Stimulated activated CD8-positive, alpha-beta memory T cell treated with anti-CD3 and anti-CD28 coated beads, Interleukin-12 subunit alpha, Interleukin-12 subunit beta, amount 100 ng/mL, for 4 hours (primary cell): ENCODE measurements at places on chromosomes 16 and 17.

GRCh38 chr16:53998024-53998810 lies 288.4 kb downstream of the IRX3 start:
- DNase-seq = no peak

GRCh38 chr16:81971853-81972252 lies 39.4 kb downstream of the SDR42E1 start:
- DNase-seq = no peak

DNA sequence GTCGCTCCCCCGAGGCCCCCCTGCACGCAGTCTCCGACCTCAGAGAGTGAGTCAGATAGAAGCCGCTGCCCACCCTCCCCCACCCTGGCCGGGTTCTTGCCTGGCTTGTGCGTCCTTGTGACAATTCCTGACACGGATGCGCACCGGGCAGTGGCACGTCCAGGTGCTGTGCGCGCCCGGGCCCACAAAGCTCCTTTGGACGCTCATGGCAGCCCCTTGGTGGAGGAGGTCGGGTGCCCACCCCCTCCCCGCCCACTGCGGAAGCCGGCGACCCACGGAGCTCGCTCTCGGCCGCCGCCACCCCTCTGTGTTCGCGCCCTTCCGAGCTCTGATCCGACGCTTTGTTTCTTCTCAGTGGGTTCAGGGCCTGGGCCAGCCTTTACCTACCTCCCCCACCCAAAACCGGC lies 662 bp upstream of the TUBB3 start:
- DNase-seq = no peak

- no peak for DNase-seq
These were observed 115.9 kb upstream of the TNRC6C start for GRCh38 chr17:77842528-77843147.

DNA sequence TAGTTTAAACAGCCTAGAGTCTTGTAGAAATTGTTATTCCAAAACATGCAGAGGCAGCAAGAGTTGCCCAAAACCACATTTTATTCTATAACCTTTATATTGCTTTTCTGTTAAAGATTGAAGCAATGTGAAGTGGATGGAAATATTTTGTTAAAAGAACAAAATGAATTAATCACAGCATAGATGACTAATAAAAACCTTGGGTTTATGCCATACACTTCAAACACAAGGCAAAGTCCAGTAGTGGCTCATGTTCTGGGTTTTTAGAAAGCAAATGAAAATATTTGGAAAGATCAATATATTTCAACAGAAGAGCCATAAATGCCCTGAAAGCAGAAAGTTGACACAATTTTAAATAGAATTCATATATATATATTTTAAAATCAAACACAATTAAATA lies 36.7 kb upstream of the ULK2 start:
- no peak for DNase-seq

- DNase-seq = no peak
These were observed 22.1 kb downstream of the SOX8 start for GRCh38 chr16:1003391-1004347.

- no peak for DNase-seq
These were observed 522 bp downstream of the NAGS start for GRCh38 chr17:44004761-44005526.

DNA sequence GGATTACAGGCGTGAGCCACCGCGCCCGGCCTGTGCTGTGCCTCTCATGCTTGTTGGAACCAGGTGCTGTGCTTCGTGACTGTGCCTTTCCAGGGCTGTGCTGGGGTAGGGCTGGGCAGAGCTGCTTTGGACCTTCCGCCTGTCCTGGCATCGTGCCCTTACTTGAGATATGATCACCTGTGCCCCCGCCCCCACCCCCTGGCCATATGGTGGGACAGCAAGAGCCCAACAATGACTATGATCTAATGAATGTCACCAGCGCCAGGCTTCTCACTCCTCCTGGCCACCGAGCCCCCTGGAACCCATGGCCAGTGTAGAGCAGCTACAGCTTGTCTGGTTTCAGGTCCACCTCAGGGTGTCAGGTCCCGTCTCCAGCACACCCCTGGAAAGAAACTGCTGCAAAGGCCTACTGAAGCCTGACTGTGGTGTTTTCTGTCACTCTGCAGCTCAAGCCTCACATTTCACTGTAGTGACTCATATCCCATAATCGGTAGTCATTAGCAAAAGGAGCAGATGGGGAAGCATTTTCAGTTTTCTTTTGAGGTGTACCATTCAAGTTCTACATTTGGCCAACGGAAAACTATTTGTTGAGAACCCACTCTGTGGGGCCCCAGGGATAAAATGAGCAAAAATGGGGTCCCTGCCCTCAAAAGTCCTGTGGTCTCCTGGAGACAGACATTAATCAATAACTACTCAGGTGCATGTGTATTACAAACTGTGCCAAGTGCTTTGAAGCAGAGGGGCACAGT lies 22.1 kb downstream of the FCSK start:
- no peak for DNase-seq

DNA sequence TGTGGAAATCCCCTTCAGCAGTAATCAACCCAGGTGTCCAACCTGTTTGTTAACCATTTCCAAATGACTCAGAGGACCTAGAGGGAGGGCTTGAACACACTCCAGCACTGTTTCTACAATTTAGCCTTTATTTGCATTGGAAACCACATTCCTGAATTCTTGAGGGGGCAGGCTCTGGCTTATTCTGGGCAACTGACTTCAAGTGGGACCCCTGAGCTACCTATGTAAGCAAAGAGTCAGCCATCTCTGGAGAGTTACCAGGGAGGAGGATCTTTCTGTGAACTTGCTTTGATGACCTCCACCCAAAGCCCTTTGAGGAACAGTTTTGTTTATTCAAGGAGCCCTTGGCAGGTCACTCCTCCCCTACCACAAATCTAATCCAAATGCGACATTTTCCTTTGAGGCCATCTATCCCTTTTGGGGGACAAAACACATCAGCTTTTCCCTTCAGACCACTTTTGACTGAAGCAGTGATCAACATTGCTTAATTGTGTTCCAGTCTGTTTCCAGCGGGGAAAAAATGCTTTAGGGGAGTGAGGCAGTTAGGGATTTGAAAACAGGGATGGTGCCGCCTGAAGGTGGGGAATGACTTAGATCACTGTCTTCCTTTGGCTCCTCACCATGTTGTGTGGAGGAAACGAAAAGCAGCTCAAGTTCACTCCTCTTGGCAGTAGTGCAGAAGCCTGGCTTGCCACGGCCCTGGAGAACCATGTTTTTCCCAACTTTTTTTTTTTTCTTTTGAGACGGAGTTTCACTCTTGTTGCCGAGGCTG lies 46.2 kb downstream of the TUBD1 start:
- no peak for DNase-seq

DNA sequence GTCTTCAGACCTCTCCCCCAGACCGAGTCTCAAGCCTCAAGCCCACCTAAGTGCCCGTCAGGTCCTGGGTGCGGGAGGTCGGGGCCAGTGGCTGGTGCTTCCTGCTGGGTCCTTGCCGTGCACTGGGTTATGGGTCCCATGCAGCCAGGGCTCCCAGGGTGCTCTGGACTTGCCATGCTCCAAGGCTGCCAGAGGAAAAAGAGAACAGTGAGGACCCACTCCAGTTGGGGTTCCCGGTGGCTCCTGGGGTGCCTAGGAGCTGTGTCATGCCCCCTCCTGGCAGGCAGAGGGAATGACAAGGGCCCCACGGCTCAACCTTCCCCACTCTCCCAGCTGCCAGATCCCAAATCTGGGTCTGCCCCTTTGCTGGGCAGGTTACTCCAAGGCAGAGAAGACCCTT lies 3.8 kb downstream of the SNX20 start:
- no peak for DNase-seq

GRCh38 chr16:8900343-8900742 lies 18.2 kb downstream of the LITAFD start:
- DNase-seq = no peak

DNA sequence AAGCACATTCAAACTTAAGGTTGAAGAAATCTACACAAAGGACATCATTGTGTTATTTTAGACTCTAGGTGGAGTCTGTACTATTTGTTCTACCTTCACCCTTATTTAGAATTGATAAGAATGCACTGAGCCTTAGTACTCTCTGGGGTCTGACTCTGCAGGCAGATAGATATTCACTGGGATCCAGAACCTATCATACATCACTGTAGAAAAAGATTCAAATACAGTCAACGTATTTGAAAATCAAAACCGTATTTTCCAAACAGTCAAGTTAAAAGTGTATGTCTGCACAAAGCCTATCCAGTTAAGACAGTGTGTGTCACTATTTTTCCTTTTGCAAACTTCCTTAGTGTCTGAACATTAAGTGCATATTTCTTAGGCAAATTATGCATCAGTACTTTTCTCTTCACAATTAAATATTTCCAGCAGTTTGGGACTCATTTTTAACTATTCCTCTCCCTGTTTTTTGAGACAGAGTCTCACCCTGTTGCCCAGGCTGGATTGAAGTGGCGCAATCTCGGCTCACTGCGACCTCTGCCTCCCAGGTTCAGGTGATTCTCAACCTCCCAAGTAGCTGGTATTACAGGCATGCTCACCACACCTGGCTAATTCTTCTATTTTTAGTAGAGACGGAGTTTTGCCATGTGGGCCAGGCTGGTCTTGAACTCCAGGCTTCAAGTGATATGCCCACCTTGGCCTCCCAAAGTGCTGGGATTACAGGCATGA lies 22.3 kb downstream of the MOSMO start:
- no peak for DNase-seq

DNA sequence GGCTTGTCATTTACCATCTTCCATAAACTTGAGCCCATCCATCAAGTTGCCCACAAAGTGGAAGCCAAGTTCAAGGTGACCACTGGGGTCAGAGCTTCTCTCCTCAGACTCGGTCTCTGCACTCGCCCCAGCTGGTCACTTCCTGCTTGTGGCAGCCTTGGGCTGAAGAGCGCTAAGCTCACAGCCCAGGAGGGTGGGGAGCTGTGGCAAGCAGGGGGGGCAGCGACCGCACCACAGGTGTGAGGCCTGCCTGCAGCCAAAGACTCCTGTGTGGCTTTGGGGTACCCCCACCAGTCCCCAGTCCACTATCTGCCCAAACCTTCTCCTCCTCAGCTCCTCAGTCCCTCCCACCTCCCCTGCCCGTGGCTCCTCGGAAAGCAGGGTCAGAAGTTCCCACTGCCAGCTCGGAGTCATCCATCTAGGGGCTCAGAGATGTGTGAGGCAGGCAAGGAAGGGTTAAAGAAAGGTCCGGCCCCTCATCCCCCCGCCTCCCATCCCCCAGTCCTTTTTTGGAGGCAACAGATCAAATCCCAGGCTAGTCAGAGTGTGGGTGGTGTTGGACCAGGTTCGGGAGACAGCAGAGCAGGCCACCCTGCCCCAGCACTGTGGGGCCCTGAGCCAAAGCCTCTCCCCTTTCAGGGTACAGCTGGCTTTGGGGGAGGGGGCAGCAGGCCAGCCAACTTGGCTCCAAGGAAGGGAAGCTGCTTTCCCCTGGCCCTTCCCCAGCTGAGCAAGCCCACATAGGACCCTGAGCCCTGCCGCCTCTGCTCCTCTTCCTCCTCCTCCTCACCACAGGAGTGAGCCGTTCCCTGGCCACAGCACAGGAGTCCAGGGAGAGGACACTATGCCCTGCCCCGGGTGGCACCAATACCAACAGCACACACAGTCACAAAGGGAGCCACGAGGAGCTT lies 3.2 kb downstream of the CSF3 start:
- no peak for DNase-seq

GRCh38 chr16:88306860-88307545 lies 75.8 kb upstream of the ZNF469 start:
- no peak for DNase-seq

GRCh38 chr17:62014526-62014925 lies 50.6 kb downstream of the MED13 start:
- no peak for DNase-seq

GRCh38 chr17:68564415-68565111 lies 36.6 kb downstream of the FAM20A start:
- DNase-seq = no peak

DNA sequence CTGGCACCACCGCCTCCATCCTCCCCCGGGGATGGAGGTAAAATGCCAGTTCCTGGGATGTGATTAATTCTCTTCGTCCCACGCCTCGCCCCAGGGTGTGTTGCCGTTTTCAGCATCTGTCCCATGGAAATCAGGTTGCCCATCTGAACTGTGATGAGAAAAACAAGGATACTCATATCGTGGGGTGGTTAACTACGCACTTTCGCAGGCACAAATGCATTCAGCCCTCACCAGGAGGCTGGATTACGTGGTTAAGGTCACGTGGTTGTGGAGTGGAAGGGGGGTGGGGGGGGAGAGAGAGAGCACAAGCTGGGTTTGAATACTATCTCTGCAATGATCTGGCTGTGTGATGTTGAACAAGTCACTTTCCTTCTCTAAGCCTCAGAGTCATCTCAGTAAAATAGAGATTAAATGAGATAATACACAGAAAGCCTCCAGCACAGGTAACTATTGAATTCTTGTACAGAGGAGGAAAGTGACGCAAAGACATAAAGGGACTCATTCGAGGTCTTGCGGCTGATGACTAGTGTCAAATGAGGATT lies 74.7 kb downstream of the BMERB1 start:
- DNase-seq = no peak
